ENCODE measurements at places on chromosomes 5 and 9.

GRCh38 chr5:123537845-123538244, 25.9 kb downstream of the CSNK1G3 start:
- no peak for DNase-seq

DNA sequence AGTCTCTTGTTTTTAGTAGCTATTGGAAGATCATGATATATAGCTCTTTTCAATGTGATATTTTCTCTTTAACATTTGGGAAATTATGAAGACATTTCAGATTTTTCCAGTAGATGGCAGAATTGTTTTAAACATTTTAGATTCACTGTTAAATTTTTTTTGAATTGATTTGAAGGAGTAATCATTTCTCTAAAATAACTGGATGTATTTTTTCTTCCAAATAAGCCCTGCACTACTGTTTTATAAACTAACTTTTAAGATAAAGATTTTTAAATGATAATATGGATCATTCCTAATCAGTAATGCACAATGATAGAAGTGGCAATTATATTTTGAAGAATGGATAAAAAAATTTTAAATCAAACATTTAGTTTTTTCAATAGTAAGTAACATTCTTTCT, 14.2 kb downstream of the NDUFAF2 start:
- DNase-seq: no peak

- no peak for DNase-seq
Observed at GRCh38 chr9:135677641-135678168, 14.6 kb downstream of the LCN9 start.

- no peak for DNase-seq
Observed at GRCh38 chr5:32076699-32077695, 97.1 kb downstream of the GOLPH3 start.

DNA sequence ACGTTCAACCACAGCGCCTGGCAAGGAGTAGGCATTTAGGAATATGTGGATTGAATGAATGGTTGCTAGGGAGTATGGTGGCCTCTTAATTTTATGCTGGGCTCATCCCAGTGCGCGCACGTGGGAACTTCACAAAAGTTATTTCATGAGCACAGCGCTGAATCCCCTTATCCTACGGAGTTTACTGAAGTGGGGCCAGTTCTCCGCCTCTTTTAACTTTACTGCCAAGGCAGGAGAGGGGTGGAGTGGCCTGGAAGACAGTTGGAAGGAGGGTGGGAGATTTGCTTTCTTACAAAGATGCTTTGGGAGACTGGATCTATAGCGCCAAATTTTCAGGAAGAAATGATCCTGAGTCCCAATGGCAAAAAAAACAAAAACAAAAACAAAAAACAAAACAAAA, 326.5 kb downstream of the SH3GL2 start:
- DNase-seq: no peak

DNA sequence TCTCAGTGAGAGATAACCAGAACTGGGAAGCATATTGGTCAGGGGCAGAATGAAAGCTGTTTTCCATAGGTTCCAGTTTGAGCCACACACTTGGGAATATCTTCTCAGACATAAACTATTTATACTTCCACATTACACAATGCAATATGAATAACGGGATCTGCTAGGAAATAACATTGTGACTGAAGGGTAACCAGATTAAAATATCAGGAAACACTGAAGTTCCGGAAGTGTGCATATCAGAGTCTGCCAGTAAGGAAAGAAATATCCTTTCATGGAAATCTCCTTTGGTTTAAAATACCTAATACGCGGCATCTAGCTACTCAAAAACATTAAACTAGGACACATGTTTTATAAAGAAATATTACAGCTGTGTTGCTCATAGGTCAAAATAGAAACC, 56.3 kb downstream of the ST8SIA4 start:
- no peak for DNase-seq

DNA sequence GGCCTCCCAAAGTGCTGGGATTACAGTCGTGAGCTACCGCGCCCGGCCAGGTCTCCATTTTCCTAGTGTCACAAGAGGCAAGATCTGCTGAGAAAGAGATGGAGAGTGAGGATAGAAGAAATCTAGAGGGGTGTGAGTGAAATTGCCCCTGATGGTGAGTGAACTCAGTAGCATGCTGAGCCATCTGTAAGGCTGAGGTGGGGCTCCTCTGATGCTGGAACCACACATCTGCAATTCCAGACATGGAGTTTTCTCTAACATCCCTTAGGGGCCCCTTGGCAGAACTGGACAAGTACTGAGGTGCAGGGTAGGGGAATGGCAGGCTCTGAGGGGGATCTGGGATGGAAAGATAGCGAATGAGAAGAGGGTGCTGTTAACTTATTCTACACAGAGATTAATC, 72.0 kb upstream of the FER start:
- no peak for DNase-seq

DNA sequence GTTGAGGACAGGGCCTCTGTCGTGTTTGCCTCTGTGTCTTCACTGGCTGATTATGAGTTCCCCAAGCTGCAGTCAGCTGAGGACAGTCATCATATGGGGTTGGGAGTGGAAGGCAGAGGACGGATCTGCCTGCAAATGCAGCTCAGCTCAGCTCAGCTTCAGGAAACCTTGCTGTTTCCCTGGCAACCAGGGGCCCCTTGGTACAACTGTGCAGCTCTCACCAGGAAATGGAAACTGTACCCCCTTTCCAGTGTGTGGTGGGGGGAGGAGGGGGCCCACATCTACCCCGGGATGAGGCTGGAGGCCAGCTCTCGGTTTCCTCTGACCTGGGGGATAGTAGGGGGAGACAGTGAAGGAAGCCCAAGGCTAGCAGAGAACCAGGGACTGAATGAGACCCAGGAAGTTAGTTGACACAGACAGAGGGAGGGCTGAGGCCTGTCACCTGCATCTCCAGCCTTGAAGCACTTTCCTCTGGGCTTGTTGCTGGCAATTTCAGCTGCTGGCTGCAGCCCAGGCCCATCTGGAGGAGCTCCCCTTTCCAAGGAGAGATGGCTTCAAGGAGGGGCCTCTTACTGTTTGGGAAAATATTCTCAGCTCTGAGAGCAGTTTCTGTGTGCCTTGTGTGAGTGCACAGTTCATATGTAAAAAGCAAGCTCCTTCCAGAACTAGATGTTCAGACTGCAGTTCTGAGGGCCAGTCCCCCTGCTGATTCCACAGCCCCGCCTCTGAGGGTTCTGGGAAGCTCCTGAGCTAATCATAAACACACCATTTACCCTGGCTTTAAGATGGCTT, 6.9 kb downstream of the ANXA6 start:
- DNase-seq: no peak

DNA sequence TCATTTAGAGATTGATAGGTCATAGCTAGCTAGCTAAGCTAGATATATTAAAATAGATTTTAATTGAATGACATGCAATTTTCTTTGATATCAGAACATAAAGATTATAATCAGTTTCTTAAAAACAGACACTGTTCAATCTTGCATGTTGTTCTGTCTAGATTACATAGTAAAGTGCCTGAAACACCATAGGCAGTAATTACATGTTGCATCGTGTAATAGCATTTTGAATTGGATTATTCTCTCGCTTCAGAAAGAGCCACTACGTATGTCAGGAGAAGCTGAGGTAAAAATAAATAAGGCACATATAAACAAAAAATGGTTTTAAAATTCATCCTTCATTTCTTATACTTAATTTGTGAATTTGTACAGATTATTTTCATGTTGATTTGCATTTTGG, 148.0 kb upstream of the CDH12 start:
- no peak for DNase-seq

- DNase-seq: no peak
Observed at GRCh38 chr5:83084336-83084735, 7.0 kb downstream of the XRCC4 start.

- DNase-seq: no peak
Observed at GRCh38 chr5:1310118-1310517, 15.2 kb upstream of the TERT start.

DNA sequence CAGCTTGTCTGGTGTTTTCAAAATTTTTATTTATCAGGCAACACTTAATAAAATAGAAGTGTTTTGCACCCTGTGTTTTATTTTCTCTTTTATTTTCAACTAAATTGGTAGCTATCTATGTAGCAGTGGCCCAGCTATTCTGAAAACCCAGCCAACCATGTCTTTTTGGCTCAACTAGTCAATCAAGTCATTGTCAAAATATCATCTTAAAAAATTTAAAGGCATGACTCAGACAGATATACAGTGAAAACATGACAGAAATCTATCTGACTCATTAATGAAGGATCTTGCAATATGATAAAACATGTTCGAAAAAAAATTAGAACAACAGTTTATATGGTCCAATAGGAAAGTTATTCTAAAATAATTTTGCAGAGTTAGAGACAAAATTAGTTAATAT, 75.1 kb downstream of the HSD17B4 start:
- DNase-seq: no peak

- no peak for DNase-seq
Observed at GRCh38 chr9:21097817-21098216, 20.1 kb upstream of the IFNB1 start.

DNA sequence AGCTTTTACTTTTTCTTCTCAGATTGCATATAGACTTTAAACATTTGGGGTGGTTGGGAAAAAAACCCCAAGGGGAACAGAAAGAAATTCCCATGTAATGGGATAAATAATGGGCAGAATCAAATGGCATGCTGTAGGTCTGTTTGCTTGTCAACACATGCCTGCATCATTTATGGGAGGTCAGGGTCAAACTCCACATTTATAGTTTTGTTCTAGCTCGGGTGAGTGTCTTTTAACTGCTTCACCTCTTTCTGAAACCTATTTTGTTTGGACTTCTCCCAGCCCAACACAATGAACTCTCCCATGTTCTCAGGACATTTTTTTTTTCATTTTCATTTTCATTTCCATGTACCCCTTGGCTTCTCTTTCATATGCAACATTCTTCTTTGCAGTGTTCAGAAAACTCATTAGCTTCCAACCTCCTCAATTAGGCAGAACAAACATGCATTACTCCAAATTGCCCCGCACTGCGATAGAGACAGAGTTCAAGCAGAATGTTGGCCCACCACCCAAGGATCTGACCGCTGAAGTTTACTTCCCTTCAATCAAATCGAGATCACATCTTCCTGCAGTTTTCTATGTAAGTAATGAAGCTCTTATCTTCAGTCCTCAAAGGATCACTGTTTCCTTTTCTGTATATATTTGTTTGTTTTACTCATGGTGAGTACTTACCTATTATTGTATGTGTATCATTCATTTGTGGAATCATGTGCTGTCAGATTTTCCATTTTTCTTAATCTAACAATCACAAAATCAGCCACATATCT, 354.6 kb downstream of the ZSWIM6 start:
- no peak for DNase-seq

DNA sequence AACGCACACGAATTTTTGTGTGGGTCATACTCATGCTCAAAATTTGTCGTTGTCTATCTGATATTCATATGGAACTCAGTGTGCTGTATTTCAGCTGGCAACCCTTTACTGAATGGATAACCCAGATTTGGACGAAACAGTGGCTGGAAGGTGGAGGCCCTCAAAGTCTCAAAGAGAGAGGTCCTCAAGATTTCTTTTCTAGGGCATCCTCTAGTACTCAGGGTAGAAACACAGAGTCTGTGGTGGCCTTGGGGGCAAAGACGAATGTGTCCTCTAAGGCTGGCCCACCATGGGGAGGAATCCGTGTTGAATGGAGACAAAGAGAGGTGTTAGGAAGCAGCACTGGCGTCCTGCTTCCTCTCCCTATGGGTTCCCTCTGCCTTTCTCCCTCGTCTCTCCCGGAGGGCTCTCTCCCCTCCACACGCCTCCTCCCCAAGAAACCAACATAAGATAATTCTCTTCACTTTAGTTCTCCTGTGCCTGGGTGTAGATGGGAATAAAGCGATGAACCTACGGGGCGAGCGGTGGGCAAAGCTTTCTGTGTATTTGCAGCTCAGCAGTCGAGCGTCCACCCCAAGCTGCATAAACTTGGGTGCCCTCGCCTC, 333.7 kb downstream of the CWC27 start:
- no peak for DNase-seq

GRCh38 chr5:71533142-71533541, 54.0 kb upstream of the MCCC2 start:
- no peak for DNase-seq

GRCh38 chr5:141883892-141884318, 5.7 kb upstream of the PCDH1 start:
- DNase-seq: no peak

GRCh38 chr9:7560669-7561305, 238.8 kb downstream of the DMAC1 start:
- DNase-seq: no peak

GRCh38 chr5:128826275-128826674, 139.0 kb upstream of the SLC27A6 start:
- DNase-seq: no peak

- no peak for DNase-seq
Observed at GRCh38 chr9:91500509-91501014, 76.9 kb upstream of the NFIL3 start.

DNA sequence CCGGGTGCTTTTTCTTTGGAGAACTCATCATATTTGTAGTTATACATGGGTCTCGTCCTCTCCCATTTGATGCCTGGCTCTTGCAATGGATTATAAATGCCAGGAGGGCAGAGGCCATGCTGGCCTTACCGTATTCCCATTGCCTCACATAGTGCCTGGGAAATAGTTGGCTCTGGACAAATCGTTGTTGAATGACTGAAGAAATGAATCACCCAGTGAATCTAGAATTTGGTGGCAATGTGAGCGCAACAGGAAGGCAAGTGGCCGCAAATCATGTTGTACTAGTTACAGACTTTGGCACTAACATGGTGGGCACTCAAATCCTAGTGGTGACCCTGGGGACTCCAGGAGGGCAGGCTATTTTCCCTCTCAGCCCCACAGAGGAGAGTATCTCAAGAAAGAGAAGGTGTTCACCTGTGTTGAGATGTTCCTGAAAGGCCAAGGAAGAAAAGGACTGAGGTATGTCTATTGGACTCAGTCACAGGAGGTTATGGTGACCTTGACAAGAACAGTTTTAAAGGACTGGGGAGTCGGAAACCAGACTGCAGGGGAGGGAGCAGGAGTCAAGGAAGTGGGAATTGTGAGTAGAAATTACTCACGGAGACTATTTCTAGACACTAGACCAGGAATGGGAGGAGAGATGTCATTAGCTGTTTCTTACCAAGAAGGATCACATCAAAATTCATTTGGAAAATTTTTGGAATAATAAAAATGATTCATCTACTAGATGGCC, 61.7 kb upstream of the COL15A1 start:
- no peak for DNase-seq

- DNase-seq: peak; percentile 87
Observed at GRCh38 chr5:14250084-14250695, 107.0 kb downstream of the TRIO start.

DNA sequence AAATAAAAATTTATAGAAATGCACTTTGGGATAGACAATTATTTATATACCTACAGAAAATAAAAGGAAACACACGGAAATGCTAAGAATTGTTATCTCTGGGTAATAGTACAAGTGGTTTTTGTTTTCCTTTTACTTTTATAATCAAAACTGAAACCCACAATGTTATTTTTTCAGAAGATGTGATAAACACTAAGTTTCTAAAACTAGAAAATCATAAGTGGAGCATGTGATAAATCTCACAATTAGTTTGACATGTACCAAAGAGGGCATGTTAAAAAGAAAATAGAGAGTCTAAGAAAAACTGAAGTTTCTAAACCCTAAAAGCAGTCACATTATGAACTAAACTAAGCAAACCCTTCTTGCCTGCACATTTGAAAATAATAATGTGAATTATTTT, 61.1 kb downstream of the OXCT1 start:
- no peak for DNase-seq

Measured in substantia nigra (tissue), 51 donors.